ENCODE measurements at places on chromosomes 6 and 20. TPM values are rescaled to one million over a fixed set of nuclear protein-coding genes. Genes with fewer than 3 reads are reported as not detected.
A peak's percentile ranks its signal among the peaks of the same experiment; 100 is the strongest.

Gene TCFL5
- polyA plus RNA-seq, result 10.7 TPM

Gene BTNL2
- polyA plus RNA-seq, result not detected

Gene ORC3
- 16.5 TPM for polyA plus RNA-seq

Gene AURKA
- 2.5 TPM for polyA plus RNA-seq

Gene C6orf62
- 38.1 TPM for polyA plus RNA-seq

Gene MAK
- polyA plus RNA-seq, result 0.06 TPM

Gene CNBD2
- polyA plus RNA-seq, result 8.6 TPM

Gene SLC24A3
- 20.5 TPM for polyA plus RNA-seq

Gene APOM
- 3.6 TPM for polyA plus RNA-seq

Gene SLC16A10
- 0.49 TPM for polyA plus RNA-seq

Gene XKR7
- 0.03 TPM for polyA plus RNA-seq

Gene SLC2A10
- polyA plus RNA-seq, result 12.0 TPM

Gene VWA7
- polyA plus RNA-seq, result 0.39 TPM

Gene DLK2
- polyA plus RNA-seq, result 0.67 TPM

DNA sequence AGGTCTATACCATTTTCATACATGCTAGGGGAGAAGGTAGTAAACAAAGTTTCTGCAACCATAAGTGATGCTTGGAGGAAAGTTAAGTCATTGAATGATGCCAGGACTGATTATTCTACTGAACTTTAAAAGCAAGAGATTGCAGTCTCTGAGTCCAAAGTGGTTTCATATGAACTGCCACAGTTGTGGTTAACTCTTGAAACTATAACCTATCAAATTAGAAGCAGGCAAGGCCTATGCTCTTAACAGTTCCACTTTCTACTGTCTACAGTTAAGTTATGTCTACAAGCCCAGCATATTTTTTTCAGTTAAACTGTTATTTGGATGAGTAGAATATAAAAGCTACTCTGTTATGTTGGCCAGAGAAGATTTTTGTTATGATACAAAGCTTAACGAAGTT lies 326.5 kb upstream of the RUNX2 start:
- no peak for DNase-seq

- no peak for DNase-seq
Measured at GRCh38 chr20:46040902-46041535, 12.0 kb downstream of the SLC12A5 start.

DNA sequence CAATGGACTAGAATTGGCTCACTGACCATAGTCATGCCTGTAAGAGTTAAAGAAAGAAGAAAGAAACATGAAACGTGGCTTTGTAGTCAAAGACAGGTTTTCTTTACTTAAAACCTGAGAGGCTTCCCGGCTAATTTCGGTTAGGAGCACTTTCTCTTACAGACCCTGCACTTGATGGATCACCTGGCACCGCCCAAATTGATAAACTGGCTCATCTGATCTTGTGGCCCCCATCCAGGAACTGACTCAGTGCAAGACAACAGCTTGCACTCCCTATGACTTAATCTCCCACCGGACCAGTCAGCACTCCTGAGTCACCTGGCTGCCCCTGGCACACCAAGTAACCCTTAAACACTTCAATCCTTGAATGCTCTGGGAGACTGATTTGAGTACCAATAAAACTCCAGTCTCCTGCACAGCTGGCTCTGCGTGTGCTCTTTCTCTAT lies 12.3 kb downstream of the TMEM14B start:
- DNase-seq, result no peak

DNA sequence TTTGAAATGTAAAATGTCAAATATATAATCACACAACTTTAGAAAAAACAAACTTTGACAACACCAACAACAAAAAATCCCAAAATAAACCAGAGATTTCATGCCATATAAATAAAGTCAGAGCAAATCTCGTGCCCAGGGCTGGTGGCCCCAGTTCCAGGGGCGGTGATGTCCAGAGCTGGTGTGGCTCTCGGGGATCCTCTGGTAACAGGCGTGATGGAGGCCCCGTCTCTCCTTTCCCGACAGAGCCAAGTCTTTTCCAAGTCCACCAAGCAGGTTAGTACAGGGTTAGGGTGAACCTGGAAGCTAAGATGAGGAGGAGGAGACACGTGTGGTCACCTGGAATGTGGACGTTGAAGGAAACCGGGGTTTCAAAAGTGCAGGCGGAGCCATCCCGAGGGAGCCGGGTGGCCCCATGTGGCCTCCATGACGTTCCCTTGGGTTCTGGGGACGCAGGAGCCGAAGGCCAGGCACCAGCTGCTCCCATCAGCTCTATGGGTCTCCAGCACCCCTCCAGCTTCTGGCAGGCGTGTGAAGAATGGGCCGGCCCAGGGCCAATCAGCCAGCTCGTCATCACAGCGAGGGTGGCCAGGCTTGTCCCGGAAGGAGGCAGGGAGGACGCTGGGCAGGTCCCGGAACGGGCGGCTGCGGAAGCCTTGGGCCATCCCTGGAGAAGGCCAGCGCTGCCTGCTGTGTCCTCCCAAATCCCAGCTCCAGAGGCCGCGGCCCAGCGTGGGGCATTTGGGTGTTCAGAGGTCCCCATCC lies 202.5 kb downstream of the PREX1 start:
- no peak for DNase-seq

GRCh38 chr6:83870649-83871048 lies 11.2 kb downstream of the CYB5R4 start:
- no peak for DNase-seq

DNA sequence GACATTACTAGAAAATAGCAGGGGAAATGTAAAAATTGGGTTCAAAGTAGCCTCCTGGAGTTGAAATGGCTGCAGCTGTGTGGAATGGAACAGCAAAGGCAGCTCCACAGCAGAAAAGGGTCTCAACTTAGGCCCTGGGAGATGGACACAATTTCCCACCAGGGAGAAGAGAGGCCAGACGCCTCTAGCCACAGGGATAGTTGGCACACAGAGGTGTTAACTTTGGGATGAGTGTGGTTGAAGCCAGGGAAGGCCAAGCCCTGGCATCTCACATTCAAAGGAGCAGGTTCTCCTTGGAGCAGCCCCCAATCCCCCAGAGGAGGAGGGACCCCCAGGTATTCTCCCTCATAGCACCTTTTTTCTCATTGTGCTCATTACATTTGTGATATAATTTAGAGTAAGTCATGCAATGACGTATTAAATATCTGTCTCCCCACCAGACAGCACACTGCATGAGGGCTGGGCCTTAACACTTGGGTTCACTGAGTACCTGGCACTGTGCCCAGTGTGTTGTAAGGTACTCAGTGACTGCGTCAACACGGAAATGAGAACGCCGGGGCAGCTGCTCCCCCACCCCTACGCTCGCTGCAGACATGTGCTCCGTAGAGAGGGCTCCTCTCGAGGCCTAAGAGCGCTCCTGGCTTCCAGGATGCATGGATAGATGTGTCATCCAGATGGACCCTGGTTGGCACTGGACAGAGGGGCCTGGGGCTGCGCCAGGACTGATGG lies 76.0 kb upstream of the CD93 start:
- peak; percentile 31 for DNase-seq

- DNase-seq, result no peak
Measured at GRCh38 chr6:91171754-91172462, 585.0 kb upstream of the MAP3K7 start.

- DNase-seq, result no peak
Measured at GRCh38 chr6:56820060-56820459, 134.8 kb upstream of the BEND6 start.

- no peak for DNase-seq
Measured at GRCh38 chr20:11045412-11046175, 371.8 kb upstream of the JAG1 start.

GRCh38 chr6:137830511-137830911 lies 36.5 kb upstream of the TNFAIP3 start:
- no peak for DNase-seq

DNA sequence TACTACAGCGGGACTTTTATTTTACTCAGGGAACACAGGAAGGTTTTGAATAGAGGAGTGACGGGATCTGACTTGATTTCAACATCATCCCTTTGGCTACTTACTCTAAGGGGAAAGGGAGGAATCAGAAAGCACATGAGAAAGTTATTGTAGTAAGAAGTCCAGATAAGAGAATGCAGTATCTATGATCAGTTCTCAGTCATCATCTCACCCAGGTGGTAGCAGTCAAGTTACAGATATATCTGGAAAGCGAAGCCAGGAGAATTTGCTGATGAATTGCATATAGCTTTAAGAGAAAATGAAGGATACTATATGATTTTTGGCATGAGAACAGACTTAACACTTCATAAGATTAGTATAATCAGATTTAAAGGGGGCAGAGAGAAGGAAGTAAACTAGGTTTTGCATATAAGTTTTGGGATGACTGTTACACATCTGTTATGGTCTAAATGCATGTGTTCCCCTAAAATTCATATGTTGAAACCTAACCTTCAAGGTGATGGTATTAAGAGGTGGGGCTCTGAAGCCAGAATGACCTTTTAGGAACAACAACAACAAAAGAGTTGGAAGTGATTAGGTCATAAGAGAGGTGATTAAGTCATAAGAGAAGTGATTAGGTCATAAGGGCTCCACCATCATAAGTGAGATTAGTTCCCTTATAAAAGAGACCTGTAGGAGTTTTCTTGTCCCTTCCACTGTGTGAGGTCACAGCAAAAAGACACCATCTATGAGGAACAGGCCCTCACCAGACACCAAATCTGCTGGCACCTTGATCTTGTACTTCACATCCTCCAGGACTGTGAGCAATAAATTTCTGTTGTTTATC lies 6.7 kb downstream of the RAD21L1 start:
- DNase-seq, result no peak

DNA sequence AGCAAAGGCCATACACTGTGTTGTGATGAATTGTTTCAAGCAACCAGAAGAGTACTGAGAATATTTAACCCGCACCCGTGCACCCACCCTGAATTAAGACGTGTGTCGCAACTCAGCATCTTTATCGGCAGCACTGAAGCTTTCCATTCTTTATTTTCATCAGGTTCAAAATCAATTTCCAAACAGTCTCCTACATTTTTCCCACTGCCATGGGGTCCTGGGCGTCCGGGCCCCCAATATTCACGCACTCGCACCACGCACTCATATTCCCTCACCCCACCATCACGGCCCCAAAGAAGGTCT lies 1.8 kb downstream of the LTB start:
- DNase-seq, result no peak

DNA sequence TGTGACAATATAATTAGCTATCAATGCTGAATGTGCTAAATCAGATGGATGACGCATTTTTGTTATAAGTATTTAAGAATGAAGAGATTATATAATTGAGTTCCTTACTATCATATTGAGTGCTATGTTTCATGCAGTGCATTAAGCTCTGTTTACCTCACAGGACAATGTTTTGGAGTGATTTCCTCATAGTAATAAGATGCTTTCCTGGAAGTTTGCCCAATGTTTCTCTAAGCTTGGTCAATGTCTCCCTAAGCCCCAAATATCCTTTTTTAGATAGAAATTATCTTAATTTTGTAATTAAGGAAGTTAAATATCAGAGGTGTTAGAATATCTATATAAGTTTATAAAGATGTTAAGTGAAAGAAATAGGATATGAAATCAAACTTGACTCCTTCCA lies 489.6 kb downstream of the MMUT start:
- no peak for DNase-seq

GRCh38 chr6:148134592-148134991 lies 208.0 kb upstream of the SASH1 start:
- peak; percentile 15 for DNase-seq

DNA sequence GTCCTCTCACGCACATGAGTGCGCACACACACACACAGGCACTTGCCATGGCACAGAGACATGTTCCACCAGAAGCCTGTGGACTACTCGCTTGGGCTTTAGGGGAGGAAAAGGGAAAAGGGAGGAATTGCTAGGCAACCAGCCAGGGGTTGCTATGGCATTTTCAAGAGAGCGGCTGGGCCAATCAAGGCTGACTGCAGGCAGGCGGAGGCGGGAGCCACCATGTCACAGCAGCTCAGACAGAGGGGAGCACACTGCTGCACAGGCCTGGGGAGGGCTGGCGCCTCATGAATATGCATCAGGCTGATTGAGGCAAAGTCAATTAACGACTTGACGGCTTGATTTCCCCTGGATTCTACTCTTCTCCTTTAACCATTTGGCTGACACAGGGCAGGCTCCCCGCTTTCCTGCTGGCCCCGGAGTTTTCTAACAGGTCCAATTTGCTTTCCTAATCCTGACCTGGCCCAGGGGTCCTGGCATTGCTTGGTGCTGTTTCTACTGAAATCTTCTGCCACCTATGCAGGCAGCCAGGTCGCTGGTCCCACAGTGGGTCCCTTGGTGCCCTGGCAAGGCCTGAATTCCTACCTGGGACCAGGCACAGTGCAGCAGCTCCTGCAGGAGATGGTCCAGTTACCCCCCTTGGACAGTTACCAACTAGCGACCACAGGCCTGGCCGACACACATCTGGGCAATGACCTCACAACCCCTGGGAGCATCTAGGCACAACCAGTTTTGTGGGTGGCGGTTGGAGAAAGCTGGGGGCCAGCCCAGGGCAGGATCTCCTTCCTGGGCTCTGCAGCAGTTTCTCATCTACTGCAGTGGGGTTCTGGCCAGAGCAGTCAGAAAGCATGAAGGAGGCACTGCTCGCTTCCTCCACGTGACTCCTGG lies 52.1 kb downstream of the YTHDF1 start:
- DNase-seq, result no peak

DNA sequence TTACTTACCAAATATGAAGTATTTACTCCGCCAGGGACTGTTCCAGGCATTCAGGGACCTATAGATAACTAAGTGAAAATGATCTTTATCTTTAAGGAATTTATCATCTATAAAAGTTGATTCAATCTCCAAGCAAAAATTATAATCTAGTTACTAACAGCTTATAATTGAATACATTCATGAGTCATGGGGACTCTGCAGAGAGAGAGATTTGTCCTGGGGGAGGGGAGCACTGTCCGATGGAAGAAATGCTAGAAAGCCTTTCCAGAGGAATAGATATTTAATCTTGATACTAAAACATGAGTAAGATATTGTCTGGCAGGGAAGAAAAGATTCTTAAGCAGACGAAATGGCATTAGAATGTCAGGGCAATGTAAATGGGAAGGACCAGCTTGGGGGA lies 139.3 kb downstream of the CD164 start:
- no peak for DNase-seq

- no peak for DNase-seq
Measured at GRCh38 chr6:6923605-6924004, 184.2 kb upstream of the RREB1 start.

DNA sequence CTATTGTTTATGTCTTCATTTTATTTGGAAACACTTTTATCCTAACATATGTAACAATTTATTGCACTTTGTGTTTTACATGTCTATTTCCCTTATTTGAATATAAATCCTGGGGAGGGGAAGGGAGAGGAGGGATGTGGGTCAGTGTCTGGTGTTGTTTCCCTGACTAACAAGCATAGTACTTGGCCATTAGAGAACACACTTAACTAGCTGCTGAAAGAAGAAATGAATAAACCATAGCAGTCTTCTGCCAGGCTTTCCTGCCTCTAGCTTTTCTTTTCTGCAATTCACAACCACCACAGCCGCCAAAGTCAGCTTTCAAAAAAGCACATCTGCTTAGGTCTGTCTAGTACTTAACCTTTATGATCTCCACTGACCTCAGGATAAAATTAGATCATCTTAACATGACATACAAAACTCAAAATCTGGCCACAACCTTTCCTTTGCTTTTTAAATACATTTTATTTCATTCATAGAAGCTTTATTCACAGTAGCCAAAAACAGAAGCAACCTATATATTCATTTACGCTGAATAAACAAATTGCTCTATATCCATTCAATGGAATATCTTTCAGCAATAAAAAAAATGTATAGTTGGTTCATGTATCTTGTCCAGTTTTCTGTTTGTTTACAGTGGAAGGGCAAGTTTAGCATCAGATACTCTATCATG lies 16.3 kb downstream of the PDSS2 start:
- no peak for DNase-seq

- DNase-seq, result no peak
Measured at GRCh38 chr6:16238057-16238962, at the start of gene GMPR. GMPR (plus strand) TSS chr6:16238587; CDS start chr6:16238694, 107 bp downstream.

- no peak for DNase-seq
Measured at GRCh38 chr6:53306819-53307347, 41.9 kb downstream of the ELOVL5 start.
